ENCODE measurements at places on chromosomes 1 and 21.

- DNase-seq, result peak; percentile 73
These were observed 940 bp upstream of the ATAD3A start for GRCh38 chr1:1510912-1511532.

DNA sequence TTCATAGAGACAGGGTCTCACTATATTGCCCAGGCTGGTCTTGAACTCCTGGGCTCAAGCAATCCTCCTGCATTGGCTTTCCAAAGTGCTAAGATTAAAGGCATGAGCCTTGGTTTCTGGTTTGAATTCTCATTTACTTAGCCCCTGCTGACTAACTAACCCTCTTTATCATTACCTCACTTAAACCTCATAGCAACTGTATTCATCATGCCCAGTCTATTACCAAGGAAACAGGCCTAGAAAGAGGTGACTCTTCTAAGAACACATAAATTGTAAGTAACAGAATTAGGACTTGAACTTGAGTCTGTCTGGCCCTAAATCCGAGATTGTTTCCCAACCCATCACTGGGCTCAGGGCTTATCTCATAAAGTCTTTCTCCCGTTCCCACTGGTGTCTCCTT lies 44.2 kb downstream of the TMEM53 start:
- no peak for DNase-seq

DNA sequence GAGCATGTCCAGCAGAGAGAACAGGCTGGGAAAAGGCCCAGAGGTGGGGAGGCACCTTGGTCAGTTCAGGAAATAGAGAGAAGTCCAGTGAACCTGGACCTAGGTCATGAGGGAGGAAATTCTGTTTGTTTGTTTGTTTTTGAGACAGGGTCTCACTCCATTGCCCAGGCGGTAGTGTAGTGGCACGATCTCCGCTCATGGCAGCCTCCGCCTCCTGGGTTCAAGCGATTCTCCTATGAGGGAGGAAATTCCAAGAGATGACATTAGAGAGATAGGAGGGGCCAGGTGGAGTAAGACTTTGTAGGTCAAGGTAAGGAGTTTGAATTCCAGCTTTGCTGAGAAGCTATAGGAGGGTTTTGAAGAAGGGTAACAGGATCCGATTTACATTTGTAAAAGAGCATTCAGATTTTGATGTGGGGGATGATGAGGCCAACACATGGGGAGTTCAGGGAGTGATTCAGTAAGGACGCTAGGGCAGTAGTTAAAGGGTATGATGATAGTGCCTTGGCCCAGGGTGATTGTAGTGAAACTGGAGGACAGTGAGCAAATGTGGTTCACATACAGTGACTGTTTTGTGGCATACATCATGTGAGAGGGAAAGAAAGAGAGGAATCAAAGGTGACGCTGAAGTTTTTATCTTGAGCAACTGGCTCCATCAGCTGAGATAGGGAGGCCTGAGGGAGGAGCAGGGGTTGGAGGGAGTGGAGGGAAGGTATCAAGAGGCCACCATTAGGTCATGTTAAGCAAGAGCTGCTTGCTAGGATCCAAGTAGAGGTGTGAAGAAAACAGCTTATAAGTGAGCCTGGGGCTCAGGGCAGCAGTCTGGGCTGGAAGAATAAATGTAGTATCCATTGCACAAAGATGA lies 8.3 kb upstream of the TRABD2B start:
- DNase-seq, result no peak

DNA sequence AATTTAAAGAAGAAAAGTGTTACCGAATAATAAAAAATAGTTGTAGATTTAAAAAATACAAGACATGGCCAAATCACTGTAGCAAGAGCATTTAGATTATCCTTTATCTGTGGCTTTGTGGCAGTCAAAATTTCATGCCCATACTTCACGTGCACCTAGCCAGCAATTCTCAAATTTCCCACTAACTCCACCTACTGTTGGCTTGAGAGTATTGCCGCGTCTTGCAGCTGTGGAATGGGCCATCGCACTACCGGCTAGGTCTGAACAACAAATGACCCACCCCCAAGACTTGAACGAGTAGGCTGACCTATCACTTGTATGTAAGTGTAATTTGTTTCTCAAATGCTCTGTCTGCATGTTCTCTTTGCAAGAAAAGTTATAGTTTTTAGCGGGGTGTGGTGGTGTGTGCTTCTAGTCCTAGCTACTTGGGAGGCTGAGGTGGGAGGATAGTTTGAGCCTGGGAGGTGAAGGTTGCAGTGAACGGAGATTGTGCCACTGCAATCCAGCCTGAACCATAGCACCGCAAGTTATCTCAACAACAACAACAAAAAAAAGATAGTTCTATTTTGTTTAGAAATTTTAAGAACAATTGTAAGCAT lies 4.1 kb downstream of the KRTAP13-4 start:
- peak; percentile 67 for DNase-seq

- DNase-seq, result no peak
These were observed 14.5 kb upstream of the GBP3 start for GRCh38 chr1:89037186-89037585.

- no peak for DNase-seq
These were observed 14.5 kb downstream of the IFNLR1 start for GRCh38 chr1:24172598-24172997.

DNA sequence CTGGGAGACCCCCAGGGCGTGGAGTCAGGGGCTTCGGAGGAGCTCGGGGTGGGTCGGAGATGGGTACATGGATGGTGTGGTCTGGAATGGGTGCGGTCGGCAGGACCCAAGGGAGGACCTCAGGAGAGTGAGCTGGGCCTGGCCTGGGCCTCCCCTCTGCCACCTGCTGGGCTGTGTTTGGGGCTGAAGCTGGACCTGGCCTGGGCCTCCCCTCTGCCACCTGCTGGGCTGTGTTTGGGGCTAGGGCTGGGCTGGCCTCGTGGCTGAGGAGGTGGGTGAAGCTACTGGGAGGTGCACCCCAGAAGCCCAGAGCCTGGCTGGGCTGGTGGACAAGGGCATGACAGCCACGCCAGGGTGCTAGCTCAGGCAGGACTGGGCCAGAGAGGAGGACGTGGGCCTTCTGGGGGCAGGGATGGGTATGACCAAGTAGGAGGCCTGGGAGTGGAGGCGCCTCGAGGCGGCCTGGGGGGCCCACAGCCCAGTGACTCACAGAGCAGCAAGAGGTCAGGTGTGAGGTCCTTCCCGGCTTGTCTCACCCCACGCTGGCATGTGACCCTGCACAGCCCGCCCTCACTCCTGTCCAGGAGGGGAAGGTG lies 14.5 kb downstream of the SAMD11 start:
- DNase-seq, result peak; percentile 53

DNA sequence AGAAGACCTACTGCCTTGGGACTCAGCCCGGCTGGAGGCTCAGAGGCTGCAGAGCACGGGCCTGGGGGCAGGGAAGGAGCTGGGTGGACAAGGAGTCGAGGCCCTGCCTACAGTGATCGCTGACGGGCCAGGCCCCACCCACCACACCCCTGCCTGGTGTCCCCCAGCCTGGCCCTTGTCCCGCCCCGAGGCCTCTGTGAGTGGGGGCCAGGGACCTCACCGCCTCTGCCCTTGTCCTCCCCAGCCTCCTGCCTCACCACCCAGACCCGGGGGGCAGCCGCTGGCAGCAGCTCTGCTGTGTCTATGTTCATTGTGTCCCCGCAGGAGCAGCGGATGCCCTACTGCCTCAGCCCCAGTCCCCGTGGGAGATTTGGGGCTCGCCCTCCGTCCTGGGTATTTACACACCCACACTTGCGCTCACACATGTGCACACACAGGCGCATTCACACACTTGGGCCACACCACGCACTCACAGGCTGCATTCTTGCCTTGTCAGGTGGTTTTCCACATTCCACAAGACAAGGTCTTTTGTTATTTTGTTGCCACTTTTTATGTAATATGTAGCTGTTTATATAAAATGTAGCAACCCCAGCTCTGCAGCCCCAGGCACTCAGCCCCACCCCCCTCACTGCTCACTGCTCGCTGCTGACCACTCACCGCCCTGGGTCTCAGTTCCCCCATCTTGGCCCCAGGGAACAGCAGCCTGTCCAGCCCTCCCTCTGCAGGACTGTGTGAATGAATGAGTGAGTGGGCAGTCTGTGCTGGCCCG lies 7.3 kb downstream of the PFKL start:
- no peak for DNase-seq

- no peak for DNase-seq
These were observed 69.6 kb upstream of the TIAM1 start for GRCh38 chr21:31413698-31414097.

- no peak for DNase-seq
These were observed 245.1 kb downstream of the LBR start for GRCh38 chr1:225182716-225183115.

DNA sequence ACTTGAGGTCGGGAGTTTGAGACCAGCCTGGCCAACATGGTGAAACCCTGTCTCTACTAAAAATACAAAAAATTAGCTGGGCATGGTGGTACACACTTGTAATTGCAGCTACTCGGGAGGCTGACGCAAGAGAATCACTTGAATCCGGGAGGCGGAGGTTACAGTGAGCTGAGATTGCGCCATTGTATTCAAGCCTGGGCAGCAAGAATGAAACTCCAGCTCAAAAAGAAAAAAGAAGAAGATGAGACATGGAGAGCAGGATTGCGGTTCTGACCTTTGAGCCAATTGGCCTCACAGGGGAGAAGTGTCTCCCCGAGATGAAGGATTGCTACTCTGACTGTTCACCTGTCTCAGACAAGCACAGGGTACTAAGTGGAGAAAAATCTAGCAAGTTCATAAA lies 6.6 kb downstream of the SCCPDH start:
- no peak for DNase-seq

Measured in NAMALWA (cell line).